Jurkat, Clone E6-1 (cell line): ENCODE measurements at places on chromosomes 4 and X.

- DNase-seq: no peak
Observed at GRCh38 chr4:109206620-109207019, 95.8 kb downstream of the COL25A1 start.

DNA sequence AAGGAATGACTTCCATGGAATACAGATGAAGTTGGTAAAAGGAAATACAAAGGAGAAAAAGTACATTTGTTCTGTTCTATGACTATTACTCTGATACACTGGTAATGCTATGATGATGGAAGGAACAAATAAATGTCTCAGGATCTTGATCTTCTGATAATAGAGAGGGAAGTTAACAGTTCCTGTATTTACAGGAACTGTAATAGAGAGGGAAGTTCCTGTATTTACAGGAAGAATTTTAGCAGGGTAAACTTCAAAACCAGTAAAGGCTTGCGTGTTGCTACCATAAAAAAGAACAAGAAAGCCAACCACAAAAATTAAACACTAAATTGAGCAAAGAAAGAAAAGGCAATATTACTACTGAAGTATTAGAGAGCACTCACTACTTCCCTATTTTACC is 91.7 kb upstream of the HPGD start:
- no peak for DNase-seq

DNA sequence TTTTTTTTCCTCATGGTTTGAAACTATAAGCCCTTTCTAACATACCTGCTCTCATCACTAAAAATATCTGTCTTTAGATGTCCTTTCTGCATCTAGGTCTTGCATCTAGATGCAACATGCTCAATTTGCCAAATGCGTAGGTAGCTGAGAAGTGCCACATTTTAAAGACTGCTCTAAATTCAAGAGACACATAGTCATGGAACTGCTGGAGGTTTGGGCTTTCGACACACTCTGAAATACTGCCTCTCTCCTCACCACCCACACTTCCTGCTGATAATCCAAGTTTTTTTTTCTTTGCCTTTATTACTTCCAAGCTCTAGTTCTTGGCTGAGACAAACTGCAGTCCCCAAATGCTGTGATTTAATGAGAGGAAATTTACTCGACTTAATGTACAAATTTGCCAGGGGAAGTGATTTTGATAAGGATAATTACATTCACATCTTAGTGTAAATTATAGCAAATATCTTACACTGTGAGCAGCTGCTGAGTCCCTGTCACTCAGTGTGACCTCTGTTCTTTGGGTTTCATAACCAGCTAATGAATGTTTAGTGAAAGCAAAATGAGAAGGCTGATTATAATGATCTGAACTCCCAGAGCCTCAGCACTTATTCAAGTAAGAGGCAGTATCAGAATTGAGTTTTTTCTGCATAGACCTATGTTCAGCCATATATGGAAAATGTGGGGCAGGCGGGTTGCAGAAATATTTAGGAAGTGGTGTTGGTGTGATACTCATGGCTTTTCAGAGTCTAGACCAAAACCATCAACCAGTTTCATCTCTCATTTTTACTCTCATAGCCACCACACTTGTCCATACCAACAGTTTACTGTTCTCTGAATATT is 31.3 kb downstream of the DRD5 start:
- DNase-seq: no peak

DNA sequence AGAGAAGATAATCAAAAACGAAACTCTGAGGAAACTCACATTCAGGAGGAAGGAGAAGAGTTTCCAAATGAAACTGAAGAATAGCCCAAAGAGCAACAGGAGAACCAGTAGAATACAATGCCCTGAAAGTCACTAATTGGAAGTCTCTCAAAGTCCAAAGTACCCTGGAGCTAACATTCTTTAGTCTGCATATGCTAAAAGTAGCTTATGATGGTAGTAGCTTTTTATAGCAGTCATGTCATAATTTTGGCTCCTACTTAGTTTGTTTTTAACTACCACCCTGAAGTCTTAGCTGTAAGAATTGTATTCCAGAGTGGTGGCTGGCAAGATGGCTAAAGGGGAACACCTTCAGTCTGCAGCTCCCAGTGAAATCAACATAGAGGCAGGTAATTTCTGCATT is 100.3 kb upstream of the FGF16 start:
- no peak for DNase-seq

DNA sequence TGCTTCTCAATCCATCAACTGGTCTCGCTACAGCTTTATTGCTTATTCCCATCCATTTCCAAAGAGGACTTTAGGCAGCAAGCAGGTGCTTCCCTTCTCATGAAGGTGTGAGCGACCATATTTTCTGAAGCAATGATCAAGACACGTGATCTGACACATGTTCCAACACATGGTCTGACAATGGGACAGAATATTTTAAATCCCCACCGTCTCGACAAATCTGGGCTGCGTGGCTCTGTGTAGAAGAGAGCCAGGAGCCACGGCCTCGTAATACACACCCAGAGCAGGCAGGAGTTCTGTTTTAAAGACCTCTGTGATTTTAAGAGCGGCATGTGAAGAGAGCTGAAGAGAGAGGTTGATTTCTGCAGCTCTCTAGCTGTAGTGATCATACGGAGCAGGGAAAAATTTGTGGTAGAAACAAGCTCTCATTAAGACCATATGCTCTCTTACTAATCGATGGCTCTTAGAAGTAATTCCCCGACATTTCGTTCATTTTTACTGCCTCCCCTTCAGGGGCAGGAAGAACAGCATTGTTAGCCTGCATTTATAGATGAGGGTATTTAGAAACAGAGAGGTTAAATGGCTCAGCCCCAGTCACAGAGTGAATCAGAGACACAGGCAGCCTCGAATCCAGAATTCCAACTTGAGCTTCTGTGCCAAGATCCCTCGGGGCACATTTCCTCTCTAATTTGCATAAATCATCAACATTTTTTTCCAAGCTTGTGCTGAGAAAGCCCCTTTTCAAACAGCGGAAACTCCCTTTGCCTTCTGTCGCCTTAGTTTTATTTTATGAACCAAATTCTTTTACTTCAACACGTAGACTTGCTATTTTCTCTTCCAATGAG is 91.0 kb upstream of the BCOR start:
- no peak for DNase-seq
